NCI-H187 (cell line): ENCODE measurements at places on chromosomes 5 and 9.
A peak's percentile ranks its signal among the peaks of the same experiment; 100 is the strongest.

DNA sequence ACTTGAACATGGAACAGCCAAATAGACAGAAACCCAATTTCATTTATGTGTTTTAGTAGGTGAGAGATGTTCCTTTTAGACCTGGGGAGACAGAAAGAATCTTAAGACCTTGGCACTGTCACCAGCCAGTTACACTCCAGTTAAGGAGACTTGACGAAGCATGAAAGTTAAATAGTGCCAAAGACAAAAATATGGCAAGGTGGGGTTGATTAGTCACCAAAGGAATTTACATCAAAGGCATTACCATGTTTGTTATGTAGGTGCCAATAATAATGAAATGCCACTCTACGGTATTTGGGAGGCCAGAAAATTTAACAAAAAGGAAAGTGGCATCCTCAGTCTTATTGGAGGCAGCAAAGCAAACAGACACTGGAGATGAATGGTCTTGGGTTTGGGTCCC lies 9.2 kb upstream of the IL12B start:
- no peak for DNase-seq

DNA sequence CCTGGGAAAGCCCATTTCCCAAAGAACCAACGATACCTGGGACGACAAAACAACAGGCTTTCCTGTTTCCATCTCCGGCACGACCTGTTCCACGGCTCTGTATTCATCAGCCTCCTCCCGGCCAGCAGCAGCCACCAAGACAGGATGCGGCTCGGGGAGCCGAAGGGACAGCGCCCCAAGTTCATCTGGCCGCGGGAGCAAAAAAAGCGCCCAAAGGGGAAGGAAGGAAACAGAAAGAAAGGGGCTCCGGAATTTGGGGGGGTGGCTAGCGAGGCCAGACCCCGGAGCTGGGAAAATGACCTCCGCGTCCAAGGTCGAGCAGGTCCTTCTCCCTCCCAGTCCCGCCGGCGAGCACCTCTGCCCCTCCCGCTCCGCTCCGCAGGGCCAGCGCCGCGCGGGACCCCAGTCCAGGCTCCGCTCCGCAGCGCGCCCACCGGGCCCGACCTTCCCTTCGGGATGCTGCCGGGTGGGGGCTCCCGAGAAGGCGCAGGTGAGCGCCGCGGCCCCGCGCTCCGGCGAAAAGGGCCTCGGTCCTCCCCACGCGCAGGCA lies 608 bp downstream of the ELOVL7 start:
- no peak for DNase-seq

DNA sequence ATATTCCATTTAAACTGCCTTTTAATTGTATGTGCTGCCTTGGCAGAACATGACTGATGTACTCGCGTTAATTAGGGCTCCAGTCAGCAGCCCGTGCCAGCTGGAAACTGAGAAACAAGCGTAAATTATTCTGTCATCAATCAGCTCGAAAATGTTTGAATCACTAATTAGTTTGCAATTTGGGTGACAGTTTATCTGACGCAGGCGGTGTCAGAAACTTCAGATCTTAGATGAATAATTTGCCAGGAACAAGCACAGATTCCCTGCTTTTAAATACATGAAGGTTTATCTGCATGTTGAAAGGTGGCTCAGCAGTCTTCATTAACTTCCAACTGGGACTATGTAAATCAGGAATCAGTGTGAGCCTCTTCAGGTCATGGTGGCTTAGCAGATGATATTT lies 176.0 kb upstream of the TLE4 start:
- DNase-seq: no peak

DNA sequence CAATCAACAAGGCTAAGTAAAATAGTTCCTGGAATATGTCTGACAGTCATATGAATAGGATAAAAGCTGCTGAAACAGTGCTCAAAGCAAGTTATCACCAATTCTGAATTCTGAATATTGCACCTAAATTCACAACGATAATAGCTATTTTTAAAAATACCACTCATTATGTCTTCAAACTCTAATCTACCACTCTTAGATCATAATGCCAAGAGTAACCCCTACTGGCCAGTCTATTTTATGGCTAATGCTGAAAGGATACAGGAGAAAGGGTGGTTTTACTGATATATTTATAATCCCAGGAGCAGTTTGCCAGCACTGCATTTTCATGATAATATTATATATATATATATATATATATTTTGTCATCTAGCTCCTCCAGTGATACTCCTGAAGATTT lies 232.8 kb downstream of the PDE4D start:
- DNase-seq: no peak

DNA sequence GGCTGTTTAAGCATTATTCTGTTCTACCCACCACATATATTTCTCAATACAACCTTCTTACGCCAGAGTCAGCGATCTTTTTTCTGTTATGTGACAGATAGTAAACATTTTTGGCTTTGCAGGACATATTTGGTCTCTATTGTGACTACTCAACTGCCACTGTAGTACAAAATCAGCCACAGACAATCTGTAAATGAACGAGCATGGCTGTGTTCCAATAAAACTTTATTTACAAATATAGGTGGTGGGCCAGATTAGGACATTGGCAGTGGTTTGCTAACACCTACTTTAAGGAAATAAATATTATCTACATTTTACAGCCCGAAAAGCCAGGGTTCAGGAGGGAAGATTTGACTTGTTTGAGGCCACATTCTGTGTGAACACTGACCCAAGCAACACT lies 40.2 kb upstream of the FBXW11 start:
- no peak for DNase-seq

DNA sequence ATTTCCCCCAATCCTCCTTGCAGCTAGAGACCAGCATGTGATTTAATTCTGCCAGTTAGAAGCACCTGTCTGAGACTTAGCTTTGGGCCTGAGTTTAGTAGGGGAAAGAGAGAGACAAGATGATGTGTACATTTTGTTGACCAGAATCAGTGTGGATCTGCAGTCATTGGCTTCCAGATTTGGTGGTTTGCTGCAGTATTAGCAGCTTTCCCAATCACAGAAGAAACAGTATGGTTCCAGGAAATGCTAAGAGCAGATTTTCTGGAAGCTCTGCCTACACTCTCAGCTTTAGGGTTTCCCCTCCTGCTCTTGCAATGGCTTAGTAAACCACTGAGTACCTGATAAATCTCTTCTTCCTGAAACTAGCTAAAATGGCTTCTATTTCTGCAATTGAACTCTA lies 48.8 kb upstream of the FREM1 start:
- DNase-seq: no peak

- DNase-seq: no peak
Observed at GRCh38 chr9:92970467-92970923, 23.2 kb downstream of the FGD3 start.

DNA sequence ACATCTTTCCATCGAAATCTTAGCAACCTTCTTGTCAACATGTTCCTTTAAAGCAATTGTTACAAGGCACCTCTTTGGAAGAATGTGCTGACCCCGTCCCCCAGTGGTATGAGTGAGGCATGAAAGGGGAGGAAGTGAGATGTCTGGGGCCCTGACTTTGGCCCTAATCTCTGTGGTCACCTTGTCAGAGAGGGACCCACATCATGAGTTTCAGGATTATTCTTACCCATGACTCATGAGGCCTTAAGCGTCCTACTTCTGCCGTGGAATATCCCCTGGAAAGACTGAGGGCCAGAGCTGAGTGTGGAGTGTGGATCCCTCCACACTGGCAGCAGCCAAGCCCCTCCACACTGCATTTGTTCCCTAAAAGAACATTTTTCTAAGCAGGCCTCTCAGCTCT lies 81.2 kb downstream of the FSTL4 start:
- DNase-seq: no peak

DNA sequence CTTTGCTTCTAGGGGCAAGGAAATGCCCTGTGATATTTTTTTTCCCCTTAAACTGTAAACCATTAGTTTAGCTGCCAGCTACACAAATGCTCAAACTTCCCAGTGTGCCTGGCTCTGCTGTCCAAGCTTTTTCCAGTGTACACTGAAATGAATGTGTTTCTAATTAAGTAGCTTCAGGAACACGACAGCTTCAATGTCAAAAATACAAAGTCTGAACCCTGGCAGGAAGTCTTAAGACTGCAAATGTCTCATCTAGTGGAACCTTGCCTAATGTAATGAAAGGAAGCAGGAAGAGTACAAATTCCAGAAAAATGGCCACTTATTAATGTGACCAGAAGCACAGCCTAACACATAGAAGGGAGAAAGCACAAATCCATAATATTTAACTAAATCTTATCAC lies 255.2 kb downstream of the CRB2 start:
- no peak for DNase-seq

DNA sequence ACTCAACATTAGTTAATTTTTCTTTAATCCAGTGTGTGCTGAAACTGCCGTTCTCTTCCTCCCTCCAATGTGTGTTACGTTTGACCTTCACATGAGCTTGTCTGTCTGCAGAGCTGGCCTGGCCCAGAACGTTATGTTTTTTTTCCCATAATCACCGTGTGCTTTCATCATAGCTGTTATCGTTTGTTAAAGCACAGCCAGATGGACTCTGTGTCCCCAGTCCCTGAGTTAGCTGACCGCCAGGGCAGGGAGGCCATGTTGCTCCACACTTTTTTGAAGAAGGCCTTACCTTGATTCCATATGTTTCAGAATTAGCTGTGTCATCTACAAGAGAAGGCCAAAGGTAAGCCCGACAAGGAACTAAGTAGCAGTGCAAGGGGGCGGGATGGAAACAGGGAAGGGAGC lies 55.7 kb downstream of the HSD17B3 start:
- no peak for DNase-seq

DNA sequence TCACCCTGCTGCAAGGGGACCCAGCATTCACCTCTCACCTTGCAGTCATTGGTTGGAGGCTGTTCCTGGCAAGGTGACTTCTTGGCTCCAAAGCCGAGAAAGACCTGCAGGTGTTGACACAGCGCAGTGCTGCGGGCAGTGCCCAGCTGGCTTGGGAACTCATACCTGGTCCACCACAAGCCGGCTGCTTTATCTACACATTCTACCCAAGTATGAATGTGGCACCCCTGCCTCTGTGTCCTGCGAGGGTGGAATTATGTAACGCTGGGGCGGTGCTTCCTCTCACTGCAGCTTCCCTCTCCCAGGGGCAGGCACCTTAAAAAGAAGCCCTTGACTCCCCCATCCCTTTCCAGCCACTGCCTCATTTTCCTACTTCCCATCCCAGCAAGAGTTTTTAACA lies 2.5 kb upstream of the ZMYND19 start:
- DNase-seq: no peak

DNA sequence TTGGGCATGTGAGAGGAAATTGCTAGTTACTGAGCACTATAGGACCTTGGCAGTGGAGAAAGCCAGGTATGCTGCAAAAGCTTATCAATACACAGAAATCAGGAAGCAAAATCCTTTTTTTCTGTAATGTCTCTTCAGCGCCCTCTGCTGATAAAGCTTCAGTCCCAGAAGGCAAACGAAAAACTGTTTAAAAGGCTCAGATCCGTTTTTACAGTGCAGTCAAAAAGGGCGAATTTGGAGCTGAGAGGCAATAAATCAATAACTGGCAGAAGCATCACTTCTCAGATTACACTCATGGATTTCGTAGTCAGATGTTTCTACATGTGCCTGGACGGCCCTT lies 1.1 kb upstream of the MAN2A1 start:
- no peak for DNase-seq

DNA sequence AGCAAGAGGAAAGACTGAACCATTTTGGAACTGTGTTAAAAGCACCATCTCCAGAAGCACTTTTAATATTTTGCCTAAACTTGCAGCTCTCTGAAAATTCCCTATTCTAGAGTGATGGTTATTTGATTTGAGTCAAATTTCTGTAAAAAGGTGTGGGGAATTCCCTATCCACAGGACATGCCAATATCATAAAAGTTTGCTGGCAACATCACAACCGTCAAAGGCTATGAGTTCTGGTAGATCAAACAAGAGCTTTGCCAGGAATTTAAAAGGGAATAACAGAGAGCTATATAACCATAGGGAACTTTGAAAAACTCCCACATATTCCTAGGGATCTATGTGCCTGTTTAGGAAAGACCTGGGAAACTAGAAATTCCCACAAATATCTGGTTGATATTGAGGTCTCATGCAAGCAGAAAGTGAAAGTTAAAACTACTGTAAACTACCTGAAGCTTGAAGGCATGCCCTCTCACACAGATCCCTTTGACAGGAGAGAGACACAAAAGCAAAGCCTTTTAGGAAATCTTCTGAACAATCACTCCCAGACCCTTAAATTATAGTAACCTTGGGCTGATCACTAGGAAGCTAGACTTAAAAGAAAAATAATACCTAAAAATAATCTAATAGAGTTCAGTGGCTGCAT lies 549.9 kb downstream of the ANXA1 start:
- DNase-seq: no peak

GRCh38 chr5:96963267-96963666 lies 27.4 kb downstream of the LNPEP start:
- no peak for DNase-seq

DNA sequence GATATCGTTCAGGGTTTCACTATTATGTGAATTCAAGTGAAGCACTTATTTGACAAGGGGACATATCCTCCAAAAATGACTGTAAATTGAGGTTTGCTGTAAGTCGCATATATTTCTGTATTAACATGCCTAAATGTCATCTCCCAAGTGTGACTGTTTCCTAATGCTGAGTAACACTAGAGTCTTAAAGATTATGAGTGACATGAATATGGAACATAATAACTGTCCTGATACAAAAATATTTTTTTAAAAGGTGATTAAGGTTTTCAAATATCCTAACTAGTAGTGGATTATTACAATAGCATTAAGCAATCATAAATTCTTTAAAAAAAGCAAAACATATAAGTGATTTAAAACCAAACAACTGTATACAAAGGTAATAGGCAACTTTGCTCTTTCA lies 3.6 kb downstream of the NFIB start:
- DNase-seq: no peak

DNA sequence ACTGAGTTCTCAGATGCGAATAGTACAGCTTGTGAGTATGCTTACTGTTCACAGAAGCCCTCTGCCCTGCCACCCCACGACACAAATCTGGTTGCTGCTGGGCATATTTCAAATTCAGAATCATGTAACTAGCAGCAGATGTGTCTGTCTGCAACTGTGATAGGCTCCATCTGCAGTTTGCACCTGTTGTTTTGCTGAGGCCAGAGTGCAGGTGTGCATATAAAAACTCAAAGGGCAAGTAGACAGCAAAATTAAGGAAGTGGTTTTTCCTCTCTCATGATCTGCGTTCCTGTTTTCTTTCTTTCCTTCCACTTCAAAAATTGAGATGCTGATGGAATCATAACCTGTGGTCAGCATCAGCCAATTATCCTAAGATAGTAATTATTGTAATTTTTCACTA lies 1000.5 kb downstream of the PTPRD start:
- peak; percentile 51 for DNase-seq

DNA sequence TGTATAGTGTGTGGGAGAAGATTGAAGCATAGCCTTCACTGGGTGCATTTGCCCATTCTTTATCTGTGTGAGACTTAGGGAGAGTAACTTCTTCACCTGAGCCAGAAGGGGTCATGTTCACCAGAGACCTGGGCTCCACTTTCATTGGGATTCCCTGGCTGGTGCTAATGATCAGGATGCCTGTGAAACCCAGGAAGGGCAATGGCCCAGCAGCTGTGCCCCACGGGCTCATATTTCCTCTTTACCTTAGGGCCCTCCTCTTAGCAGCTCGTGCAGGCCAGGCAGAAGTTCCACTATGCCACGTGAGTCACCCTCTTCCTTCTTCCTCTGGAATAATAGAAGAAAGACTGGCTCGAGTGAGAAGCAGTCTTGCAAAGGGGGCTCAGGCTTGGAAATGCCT lies 5.0 kb downstream of the PPARGC1B start:
- DNase-seq: no peak

GRCh38 chr9:86854898-86855523 lies 92.3 kb downstream of the GAS1 start:
- DNase-seq: no peak
